ENCODE measurements at places on chromosomes 1 and 21.
A peak's percentile ranks its signal among the peaks of the same experiment; 100 is the strongest.

GRCh38 chr1:203528976-203529835 lies 35.3 kb downstream of the OPTC start:
- no peak for DNase-seq

- no peak for DNase-seq
These were observed 78.8 kb downstream of the MRPL39 start for GRCh38 chr21:25528515-25528914.

- DNase-seq, result no peak
These were observed 462.5 kb downstream of the AMY1C start for GRCh38 chr1:104212239-104212638.

DNA sequence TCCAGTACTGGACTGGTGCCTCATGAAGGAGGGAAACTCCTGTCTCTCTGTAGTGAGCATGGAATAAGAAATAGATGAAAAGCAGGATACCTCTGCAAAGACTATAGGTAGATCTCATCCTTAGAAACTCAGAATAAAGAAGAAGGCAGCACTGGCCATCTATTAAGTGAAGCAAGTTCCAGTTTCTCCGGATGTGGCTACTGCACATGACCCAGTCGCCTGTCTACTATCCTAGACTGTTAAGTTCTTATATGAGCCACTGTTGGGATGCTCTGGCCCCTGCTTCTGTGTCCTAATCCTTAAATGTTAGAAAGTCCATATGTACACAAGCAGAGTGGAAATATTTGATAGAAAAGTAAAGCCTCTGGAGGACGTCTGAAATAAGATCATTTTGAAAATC lies 2.2 kb downstream of the FASLG start:
- DNase-seq, result no peak

GRCh38 chr21:41966872-41967621 lies 13.2 kb upstream of the C2CD2 start:
- no peak for DNase-seq

GRCh38 chr1:163147019-163147418 lies 55.7 kb downstream of the RGS5 start:
- DNase-seq, result no peak

DNA sequence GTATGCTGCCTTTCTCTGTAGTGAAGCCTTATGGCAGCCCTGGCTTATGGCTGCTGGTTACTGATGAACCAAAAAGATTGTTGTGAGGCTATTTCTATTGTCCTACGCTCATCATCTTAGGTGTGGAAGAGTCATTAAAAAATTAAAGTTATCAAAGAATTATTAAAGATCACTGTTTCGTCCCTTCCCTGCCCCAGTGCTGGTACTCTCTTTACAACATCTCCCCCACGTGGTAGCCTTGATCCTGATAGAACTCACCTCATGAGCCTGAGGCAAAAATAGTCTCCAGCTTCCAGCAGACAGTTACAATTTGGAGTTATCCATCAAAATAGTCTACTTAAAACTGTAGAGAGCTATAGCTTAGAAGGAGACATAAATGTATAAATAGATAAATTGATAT lies 201.5 kb downstream of the S1PR1 start:
- DNase-seq, result no peak

DNA sequence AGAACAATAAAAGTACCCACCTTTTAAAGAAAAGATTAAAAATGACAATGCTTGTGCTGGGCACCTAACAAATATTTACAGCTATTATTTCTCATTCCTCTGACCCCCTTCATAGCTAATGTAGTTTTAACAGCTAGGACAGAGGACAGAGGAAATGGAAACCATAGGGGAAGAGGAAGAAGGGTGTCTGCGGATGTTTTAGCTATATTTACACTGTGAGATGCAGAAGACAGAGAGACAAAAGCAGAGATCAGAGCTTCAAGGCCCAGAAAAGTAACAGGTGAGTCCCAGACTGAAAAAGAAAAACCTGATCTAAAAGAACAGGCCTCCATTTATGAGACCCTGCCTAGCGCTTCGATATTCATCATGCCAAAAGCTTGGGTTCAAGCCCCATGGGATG lies 72.0 kb downstream of the ZNF281 start:
- DNase-seq, result no peak

DNA sequence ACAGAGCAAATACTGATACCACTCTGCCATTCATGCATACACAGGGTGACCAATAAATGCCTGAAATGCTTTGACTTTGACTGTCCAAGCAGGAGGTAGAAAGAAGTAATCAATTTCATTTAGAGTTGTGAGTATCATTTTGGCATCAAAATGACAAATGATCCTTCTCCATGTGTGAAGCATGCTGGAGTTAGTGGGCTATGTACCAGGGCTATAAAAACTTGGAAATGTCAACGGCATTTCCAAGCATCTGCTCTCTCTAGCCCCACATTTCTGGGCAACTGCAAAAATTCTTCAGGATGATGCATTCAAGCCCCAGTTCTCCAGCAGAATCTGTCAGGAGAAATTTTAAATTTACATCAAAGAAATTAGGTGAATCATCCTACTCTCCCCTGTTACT lies 208.4 kb upstream of the PTBP2 start:
- DNase-seq, result no peak

- no peak for DNase-seq
These were observed 98.5 kb downstream of the ATG4C start for GRCh38 chr1:62882201-62883104.

DNA sequence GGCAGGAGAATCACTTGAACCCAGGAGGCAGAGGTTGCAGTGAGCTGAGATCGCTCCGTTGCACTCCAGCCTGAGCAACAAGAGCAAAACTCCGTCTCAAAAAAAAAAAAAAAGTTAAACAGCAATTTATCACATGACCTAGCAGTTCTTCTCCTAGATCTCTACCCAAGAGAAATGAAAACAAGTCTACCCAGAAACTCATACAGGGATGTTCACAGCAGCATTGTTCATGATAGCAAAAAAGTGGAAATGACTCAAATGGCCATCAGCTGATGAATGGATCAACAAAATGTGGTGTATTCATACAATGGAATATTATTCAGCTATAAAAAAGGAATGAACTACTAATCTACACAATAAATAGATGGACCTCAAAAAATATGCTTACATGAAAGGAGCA lies 12.2 kb upstream of the ID3 start:
- DNase-seq, result no peak

- no peak for DNase-seq
These were observed 13.3 kb upstream of the TNFSF18 start for GRCh38 chr1:173064011-173064410.

GRCh38 chr1:55580845-55581332 lies 365.7 kb upstream of the USP24 start:
- DNase-seq, result no peak

GRCh38 chr1:18668046-18668445 lies 37.4 kb downstream of the PAX7 start:
- no peak for DNase-seq

GRCh38 chr1:45752014-45752413 lies 1.6 kb upstream of the IPP start:
- no peak for DNase-seq

DNA sequence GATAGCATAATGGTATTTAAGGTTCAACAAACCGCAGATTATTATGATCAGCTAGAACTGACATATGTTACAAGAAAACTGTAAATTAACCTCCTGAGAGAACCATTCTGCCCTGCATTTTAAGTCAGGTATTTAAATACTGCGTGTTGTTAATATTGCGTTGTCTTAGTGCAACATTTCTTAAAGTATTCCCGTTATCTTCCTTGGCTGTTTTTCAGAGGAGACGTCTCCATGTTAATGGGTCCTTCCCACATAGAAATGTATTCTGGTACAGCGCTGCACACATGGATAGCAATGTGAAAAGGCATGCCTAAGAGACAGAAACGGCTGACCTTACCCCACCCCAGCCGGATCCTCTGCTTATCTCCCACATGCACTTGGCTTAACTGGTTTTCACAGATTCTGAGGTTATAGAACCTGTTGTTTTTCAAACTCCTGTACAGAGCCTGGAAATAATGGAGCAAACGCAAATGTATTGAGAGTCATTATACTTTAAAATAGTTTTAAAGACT lies 22.8 kb upstream of the DEGS1 start:
- DNase-seq, result no peak

GRCh38 chr1:219323426-219323825 lies 149.7 kb downstream of the LYPLAL1 start:
- no peak for DNase-seq

- no peak for DNase-seq
These were observed 176.2 kb downstream of the DUSP10 start for GRCh38 chr1:221565711-221566110.

GRCh38 chr1:77134359-77134758 lies 84.9 kb downstream of the PIGK start:
- no peak for DNase-seq

DNA sequence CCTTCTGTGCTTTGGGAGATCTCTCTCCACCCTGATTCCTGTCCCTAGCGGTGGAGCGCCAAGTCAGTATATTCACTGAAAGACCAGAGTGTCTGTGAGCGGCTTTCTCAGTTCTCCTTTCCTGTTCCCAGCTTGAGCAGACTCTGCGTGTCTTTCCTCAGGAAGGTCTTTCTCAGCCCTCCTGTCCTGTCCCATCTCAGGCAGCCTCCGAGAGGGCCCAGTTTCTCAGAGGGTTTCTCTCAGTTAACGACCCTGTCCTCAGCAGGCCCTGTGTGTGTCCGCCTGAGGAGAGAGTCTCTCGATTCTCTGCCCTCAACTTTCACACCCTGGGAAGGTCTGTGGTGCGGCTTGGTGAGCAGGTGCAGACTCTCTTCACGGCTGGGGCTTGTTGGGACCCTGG lies 34.0 kb upstream of the CHIT1 start:
- no peak for DNase-seq

- DNase-seq, result no peak
These were observed 61.4 kb upstream of the TARBP1 start for GRCh38 chr1:234540404-234540762.

DNA sequence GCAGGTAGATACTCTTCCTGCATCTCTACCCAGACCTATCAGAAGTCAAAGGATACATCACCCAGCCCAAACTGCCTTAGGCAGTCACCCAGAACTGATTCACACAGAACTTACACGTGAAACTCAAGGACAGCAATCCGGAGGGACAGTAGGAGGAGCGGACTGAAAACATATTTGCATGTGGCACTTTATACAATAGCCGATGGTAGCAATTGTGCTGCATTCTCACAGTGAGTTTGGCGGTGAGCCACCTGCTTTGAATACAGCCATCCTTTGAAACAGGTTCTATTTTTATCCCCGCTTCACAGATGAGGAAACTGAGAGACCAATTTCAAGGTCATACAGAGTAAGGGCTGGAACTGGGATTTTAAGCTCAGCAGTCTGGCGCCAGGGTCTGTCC lies 69.5 kb downstream of the EDEM3 start:
- no peak for DNase-seq

DNA sequence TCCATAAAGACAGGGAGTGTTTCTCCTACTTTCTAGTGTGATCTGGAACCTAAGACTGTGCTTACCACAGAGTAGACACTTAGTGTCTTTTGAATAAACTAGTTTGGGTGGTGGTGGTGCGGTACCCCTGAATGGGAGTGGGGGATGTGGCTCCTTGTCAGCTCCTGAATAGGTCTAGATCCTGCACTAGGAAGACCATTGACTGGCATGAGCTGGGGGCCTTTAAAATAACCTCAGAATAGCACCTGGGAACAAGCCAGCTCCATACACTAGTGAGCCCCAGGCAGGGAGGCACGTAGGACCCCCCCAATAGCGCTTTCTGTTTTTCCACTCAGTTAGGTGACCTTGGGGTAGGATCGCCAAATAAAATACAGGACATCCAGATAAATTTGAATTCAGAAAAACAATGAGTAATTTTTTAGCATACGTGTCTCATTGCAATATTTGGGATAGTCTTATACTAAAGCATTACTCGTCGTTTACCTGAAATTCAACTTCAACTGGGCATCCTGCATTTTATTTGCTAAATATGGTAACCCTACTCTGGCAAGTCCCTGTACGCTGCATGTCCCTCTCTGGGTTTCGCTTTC lies 45.6 kb downstream of the AZIN2 start:
- DNase-seq, result no peak

GRCh38 chr1:193539731-193540459 lies 353.5 kb upstream of the B3GALT2 start:
- DNase-seq, result no peak

DNA sequence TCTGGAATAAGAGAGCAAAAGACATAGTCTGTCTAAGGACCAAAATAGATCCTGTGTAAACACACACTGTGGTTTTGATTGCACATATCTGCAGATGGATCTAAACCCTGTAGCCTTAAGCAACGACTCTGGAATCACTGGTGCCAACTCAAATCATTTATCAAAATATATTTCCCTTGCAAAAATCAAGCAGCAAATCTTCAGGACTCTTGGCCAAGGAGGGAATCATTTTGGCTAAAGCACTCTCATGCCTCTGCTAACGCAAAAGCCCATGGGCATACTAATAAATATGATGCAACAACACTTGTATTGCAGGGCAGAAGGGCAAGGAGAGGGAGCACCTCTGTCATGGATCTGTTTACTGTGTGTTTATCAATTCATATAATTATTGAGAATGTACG lies 155.4 kb upstream of the DUSP10 start:
- DNase-seq, result no peak

GRCh38 chr1:205523891-205524793 lies 19.7 kb downstream of the CDK18 start:
- peak; percentile 81 for DNase-seq

GRCh38 chr1:153025797-153026196 lies 5.2 kb upstream of the SPRR1B start:
- no peak for DNase-seq
